ENCODE measurements at places on chromosomes 5 and 9.

- DNase-seq: no peak
Observed at GRCh38 chr9:92480291-92480771, 2.0 kb downstream of the ASPN start.

- DNase-seq: no peak
Observed at GRCh38 chr5:127505905-127506304, 11.5 kb upstream of the PRRC1 start.

DNA sequence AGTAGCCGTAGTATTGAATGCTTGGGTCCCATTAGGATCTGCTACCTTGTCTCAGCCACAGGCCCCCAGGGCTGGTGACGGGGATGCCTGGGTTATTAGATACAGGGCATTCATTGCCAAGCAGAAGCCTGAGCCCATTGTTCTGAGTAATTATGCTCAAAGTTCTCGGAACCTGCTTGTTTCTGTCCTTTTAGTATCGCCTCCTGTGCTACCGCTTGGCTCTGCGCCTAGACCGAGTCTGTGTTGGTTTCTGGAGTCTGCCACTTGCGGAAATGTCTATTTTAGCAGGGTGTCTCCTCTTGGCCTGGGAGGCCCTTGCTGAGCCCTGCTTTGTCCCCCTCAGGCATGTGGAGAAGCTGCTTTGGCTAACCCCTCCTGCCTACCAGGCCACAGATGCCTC lies 506.1 kb downstream of the BNC2 start:
- DNase-seq: no peak

DNA sequence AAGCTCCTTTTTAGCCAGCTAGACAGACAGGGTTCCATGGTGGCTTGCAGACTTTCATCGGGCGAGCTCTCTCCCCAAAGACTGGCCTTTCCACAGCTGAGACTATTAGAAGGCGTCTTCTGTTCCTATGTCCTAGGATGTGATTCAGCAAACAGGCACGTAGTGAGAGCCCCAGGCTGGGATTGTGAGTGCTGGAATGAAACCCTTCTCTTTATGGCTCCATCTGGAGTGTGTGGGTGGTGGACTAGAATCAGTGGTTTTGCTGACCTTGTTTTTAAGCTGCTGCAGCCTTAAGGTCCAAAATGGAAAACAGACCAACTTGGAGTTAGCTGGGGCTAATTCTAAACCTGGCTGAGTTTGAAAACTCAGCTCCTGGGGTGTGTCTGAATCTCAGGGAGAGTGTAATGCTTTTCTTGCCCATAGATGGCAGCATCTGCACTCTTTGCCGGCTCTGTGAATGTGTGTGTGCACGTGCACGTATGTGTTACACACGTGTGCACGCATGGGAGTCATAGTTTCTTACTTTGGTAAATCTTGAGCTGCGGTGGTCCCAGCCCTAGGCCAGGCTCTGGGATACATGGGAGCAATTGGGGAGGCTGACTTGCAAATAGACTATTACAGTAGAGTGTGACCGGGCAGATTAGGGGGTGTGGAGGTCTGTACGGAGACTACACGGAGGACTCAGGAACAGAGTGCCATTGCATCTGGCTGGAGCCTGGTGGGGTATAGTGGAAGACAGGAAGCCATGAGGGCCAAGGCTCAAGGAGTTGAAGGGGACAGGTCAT lies 10.7 kb downstream of the GSN start:
- no peak for DNase-seq

- DNase-seq: peak; percentile 4
Observed at GRCh38 chr9:72362680-72363139, 2.3 kb downstream of the ZFAND5 start.

GRCh38 chr5:145280806-145281205 lies 554.3 kb downstream of the PRELID2 start:
- no peak for DNase-seq

- no peak for DNase-seq
Observed at GRCh38 chr9:117121316-117121715, 293.5 kb downstream of the ASTN2 start.

- no peak for DNase-seq
Observed at GRCh38 chr5:56319526-56320181, 86.5 kb upstream of the ANKRD55 start.

- no peak for DNase-seq
Observed at GRCh38 chr9:17597977-17598376, 19.1 kb downstream of the SH3GL2 start.

DNA sequence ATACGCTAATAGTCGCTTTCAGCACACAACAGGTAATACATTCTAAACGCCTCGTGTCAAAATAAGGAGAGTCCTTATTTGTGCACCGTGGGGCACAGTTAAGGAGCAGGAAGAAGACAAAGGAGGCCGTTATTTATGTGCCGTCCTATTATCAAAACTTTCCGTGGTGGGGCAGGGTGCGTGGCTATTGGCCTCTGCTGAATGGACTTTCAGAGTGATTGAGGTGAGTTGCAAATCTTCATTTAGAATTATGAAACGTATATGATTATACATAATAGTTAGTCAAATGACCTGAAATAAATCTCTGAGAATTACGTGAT lies 833 bp downstream of the C5orf24 start:
- peak; percentile 3 for DNase-seq

GRCh38 chr5:38338455-38338854 lies 80.1 kb downstream of the EGFLAM start:
- DNase-seq: no peak

GRCh38 chr9:129768486-129768885 lies 15.6 kb upstream of the PTGES start:
- no peak for DNase-seq

DNA sequence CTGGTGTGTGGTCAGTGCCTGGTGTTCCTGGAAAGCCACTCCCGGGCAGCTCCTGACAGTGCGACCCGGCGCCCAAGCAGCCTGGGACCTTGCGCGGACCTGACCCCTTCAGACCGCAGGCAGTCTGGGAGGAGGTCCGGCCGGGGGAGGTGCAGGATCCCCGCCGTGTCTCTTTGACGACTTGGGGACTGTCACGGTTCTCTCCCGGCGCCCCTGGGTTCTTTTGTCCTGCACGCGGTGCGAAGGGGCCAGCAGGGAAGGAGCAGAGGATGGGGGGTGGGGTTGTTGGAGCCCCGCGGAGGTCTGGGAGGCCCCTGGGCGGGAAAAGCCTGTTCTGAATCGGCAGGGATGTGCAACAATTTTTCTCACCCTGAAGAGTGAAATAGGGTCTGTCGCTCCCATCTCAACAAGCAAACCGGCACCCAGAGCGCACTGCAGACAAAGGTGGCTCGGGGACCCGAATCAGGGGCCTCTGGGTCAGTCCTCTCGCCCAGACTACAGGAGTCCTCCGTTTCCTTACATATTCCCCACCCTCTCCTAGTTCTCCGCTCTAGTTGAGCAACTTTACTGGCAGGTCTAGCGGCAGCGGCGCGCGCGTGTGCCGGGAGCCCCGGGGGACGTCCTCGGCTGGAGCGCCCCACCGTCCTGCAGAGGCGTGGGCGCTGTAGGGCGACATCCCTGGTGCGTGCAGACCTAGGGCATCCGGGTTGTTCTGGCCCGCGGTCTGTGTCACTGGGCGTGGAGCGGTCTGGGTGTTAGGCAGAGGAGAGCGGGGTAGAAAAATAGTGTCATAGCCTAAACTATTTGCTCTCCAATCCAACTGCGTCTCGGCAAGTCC lies 1.2 kb downstream of the VCAN start:
- no peak for DNase-seq

GRCh38 chr5:74837115-74837514 lies 29.1 kb downstream of the FAM169A start:
- no peak for DNase-seq

DNA sequence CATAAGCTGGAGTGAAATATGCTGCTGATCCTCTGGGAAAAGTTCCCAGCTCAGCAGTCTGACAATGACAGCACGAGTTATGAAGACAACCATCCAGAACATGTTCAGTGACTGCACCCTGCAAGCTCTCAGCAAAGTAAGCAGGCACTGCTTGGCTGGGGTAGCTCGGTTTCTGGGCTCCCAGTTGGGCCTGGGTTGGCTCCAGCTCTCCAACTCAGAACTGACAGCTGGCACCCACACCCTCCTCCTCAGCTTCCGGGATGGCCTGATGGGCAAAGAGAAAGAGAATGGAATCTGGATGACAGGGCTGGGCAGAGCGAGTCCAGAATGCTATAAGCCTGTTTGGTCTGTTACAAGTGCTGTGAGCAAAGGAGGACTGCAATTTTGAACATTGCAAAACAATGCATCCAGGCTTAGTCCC lies 185.0 kb downstream of the CSNK1G3 start:
- DNase-seq: no peak

DNA sequence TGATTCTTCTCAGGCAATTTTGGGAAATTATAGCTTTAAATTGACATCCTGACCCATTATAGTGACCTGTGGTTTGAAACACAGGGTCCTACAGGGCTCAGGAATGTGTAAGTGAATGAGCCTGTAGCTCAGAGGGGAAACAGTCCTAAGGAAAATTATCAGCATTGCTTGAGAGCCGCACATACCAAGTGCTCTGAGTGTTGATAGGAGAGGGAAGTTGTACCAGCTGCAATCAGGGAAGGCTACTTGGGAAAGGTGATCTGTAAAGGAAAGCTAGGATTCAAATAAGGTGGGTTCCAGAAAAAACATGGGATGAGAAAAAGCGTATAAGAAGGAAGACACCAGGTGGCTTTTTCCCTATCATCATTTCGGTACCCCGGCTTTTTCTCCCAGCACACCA lies 4.4 kb upstream of the SLC25A51 start:
- DNase-seq: no peak

- no peak for DNase-seq
Observed at GRCh38 chr5:171390883-171391677, 3.4 kb downstream of the NPM1 start.

DNA sequence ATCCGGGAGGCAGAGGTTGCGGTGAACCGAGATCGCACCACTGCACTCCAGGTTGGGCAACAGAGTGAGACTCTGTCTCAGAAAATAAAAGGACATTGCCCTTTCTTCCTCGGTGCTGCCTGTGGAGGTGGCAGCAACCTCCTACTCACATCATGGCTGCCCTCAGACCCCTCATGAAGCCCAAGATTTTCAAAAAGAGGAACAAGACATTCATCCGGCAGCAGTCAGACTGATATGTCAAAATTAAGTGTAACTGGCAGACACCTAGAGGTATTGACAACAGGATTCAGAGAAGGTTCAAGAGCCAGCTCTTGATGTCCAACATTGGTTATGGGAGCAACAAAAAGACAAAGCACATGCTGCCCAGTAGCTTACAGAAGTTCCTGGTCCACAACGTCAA lies 12.6 kb upstream of the PAX5 start:
- no peak for DNase-seq

DNA sequence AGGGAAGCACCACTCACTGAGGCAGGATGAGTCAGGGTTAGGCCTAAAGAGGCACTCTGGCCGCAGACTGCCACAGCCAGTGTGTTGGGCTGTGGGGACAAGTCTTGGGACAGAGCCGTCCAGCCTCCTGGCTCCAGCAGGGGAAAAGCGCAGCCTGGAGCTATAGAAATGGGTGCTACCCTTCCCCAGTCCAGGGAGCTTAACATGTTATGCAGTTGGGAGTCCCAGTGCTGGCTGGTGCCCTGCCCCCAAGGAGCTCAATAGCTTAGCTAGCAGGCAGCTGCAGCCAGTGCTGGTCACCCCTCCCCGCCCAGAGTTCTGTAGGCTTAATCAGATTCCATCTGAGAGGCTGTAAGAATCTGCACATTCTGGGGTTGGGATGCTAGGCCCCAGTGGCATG lies 399.6 kb upstream of the TUSC1 start:
- DNase-seq: no peak

- no peak for DNase-seq
Observed at GRCh38 chr9:123678878-123679329, 251.0 kb downstream of the DENND1A start.

- DNase-seq: no peak
Observed at GRCh38 chr9:34570809-34571480, 18.6 kb downstream of the CNTFR start.

GRCh38 chr5:157108976-157109375 lies at the start of gene HAVCR2:
Gene HAVCR2 (minus strand): TSS chr5:157109044. CDS start chr5:157108983, 61 bp downstream.
- DNase-seq: no peak

DNA sequence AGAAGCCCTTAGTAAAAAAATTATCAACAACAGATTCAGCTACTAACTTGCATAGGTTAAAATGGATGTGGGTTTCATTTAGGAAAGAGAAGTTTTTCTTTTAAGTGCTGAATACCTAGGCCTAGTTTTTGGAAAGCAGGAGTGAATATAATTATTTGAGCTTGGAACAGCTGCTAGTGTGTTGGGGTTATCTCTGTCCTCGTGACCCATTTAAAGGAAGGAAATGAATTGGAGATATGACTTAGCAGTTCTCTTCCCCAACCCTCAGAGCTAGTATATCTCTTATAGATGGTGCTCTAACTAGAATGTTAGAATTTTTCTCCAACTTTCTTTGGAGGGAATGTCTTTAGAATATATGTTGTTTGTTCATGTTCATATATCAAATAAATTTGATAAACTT lies 38.6 kb downstream of the ZNF366 start:
- no peak for DNase-seq

- DNase-seq: no peak
Observed at GRCh38 chr5:119470105-119470763, 17.9 kb downstream of the HSD17B4 start.

- no peak for DNase-seq
Observed at GRCh38 chr5:65203746-65204145, 278.0 kb downstream of the ADAMTS6 start.

GRCh38 chr9:98328770-98329169 lies 73.3 kb upstream of the TBC1D2 start:
- no peak for DNase-seq

DNA sequence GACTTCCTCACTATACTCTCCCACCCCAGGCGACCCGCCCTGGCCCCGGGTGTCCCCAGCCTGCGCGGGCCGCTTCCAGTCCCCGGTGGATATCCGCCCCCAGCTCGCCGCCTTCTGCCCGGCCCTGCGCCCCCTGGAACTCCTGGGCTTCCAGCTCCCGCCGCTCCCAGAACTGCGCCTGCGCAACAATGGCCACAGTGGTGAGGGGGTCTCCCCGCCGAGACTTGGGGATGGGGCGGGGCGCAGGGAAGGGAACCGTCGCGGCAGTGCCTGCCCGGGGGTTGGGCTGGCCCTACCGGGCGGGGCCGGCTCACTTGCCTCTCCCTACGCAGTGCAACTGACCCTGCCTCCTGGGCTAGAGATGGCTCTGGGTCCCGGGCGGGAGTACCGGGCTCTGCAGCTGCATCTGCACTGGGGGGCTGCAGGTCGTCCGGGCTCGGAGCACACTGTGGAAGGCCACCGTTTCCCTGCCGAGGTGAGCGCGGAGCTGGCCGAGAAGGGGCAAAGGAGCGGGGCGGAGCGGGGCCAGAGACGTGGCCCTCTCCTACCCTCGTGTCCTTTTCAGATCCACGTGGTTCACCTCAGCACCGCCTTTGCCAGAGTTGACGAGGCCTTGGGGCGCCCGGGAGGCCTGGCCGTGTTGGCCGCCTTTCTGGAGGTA lies 2.1 kb downstream of the CA9 start:
- no peak for DNase-seq
